ENCODE measurements at places on chromosomes 2 and 18.

GRCh38 chr2:173720306-173720705 is 244.9 kb downstream of the SP3 start:
- DNase-seq, result no peak
- peaks cover 57% of the 10 kb centered on the region for H3K27me3 ChIP-seq
- no peaks in the 10 kb centered on the region for H3K4me1 ChIP-seq
- H3K4me3 ChIP-seq, result no peak overlapping the region
- H3K36me3 ChIP-seq, result peaks cover 2% of the 10 kb centered on the region
- H3K27ac ChIP-seq, result no peak overlapping the region

- DNase-seq, result no peak
- no peak overlapping the region for H3K27ac ChIP-seq
- peaks cover 30% of the 10 kb centered on the region for H3K27me3 ChIP-seq
- H3K4me3 ChIP-seq, result no peak overlapping the region
Observed at GRCh38 chr2:238663586-238663985, 184.3 kb upstream of the TWIST2 start.

DNA sequence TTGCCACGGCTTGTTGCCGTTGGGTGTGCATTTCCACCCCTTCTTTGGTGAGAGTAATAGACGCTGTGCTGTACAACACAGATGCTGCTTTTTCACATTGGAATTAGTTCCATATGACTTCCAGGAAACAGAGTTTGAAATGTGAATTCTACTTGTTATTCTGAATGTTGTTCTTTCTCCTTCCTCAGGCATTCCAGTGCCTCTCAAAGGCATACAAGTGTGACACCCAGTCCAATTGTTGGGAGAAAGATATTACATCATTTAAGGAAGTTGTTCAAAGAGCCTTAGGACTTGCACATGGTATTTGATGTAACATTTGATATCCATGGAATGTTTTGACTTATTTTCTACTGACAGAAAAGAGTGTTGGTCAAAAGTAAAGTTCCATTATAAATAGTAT is 134.4 kb upstream of the LTBP1 start:
- DNase-seq, result no peak
- H3K36me3 ChIP-seq, result peaks cover 19% of the 10 kb centered on the region
- no peak overlapping the region for H3K4me3 ChIP-seq
- H3K27me3 ChIP-seq, result no peaks in the 10 kb centered on the region
- H3K4me1 ChIP-seq, result peaks cover 2% of the 10 kb centered on the region

GRCh38 chr2:238108423-238109183 is 8.5 kb downstream of the ESPNL start:
- no peaks in the 10 kb centered on the region for H3K36me3 ChIP-seq
- DNase-seq, result peak; percentile 2
- peaks cover 4% of the 10 kb centered on the region for H3K4me1 ChIP-seq
- no peak overlapping the region for H3K4me3 ChIP-seq

- no peak for DNase-seq
- no peak overlapping the region for H3K4me3 ChIP-seq
- H3K4me1 ChIP-seq, result no peaks in the 10 kb centered on the region
- no peak overlapping the region for H3K27ac ChIP-seq
- no peaks in the 10 kb centered on the region for H3K27me3 ChIP-seq
Observed at GRCh38 chr18:55269622-55270021, 310.4 kb upstream of the CCDC68 start.

DNA sequence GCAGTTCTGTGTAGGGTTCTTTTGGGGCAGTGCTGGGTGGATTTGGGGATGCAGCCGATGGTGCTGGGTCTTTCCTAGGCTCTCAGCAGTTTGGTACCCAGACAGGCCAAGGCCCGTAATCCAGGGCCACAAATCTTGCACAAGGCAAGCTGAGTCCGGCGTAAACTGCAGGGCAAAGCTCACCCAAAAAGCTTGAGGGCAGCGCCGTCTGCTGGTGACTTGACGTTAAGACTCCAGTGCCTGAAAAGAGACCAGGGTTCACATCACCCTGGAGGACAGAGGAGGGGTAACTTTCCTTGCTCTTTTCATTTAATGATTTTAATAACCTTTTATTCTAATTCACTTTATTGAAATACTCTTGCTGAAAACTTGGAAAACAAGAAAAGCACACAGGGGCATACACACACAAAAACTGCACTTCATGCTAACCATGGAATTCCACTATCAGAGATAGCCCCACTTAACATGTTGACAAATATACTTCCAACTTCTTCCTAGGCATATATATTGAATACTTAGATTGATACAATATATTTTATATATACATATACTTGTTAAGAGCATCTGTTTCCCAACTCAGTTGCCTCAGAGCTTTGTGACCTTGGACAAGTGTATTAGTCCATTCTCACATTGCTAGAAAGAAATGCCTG is 38.9 kb downstream of the CNGA3 start:
- H3K4me1 ChIP-seq, result peaks cover 3% of the 10 kb centered on the region
- DNase-seq, result peak; percentile 43
- peak overlapping the region; percentile 32 for H3K27ac ChIP-seq
- peaks cover 3% of the 10 kb centered on the region for H3K36me3 ChIP-seq
- H3K27me3 ChIP-seq, result peaks cover 43% of the 10 kb centered on the region

GRCh38 chr2:46157966-46158310 is 139.3 kb upstream of the EPAS1 start:
- no peak overlapping the region for H3K4me3 ChIP-seq
- DNase-seq, result no peak
- H3K27me3 ChIP-seq, result no peaks in the 10 kb centered on the region
- peaks cover 16% of the 10 kb centered on the region for H3K36me3 ChIP-seq
- peaks cover 6% of the 10 kb centered on the region for H3K4me1 ChIP-seq

GRCh38 chr18:50170004-50170403 is 24.9 kb downstream of the MYO5B start:
- H3K36me3 ChIP-seq, result no peaks in the 10 kb centered on the region
- DNase-seq, result no peak
- no peak overlapping the region for H3K27ac ChIP-seq
- peaks cover under 1% of the 10 kb centered on the region for H3K4me1 ChIP-seq

DNA sequence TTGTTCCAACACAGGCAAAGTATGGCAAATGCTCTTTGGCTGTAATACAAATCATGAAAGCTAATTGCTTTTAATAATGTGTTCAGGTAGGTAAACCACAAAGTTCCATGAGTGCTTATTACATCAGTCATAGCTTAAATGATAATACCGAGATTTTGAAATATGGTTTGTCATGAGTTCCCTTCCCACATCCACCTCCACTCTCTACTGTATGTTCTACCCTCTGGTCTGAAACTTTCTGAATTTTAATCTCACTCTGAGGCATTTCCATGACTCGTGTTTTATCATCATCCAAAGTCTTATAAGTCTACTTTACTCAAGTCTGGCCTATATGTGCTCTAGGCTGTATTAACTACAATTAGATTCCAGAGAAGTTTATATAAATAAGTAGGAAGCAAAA is 354.8 kb downstream of the AKAIN1 start:
- no peaks in the 10 kb centered on the region for H3K4me1 ChIP-seq
- no peak for DNase-seq
- H3K36me3 ChIP-seq, result no peaks in the 10 kb centered on the region
- H3K27me3 ChIP-seq, result no peaks in the 10 kb centered on the region

DNA sequence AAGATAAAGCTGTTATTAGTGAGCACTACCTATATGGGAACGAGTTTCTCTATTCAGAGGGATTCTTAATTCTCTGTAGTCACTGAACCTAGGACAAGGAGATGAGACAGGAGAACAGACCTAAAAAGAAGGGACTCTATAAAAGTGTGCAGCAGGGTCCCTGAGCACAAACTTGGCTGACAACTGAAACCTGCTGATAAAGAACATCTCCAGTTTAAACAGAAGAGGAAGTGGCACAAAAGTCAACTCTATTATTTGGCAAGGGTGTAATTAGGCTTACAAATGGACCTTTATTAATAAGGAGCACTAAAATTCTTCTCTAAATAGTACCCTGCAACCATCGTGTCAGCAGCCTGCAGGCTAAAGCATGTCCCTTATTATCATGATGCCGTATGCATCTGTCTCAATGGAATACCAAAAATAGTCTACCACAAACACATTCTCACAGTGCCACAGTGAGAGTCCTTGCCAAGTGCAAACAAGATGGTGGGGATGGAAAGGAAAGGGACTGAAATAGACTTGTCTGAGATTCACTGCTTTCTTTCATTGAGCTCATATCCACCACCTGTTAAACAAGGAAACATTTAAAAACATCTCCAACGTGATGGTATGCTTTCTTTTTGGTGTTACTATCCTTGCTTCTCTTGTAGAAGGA is 260.2 kb downstream of the INSIG2 start:
- H3K36me3 ChIP-seq, result peaks cover 2% of the 10 kb centered on the region
- DNase-seq, result no peak
- H3K27me3 ChIP-seq, result peaks cover 33% of the 10 kb centered on the region
- no peaks in the 10 kb centered on the region for H3K4me1 ChIP-seq

GRCh38 chr2:191478799-191479679 is 198.9 kb upstream of the NABP1 start:
- no peak overlapping the region for H3K27ac ChIP-seq
- no peaks in the 10 kb centered on the region for H3K27me3 ChIP-seq
- no peak overlapping the region for H3K4me3 ChIP-seq
- no peak for DNase-seq
- no peaks in the 10 kb centered on the region for H3K36me3 ChIP-seq
- no peaks in the 10 kb centered on the region for H3K4me1 ChIP-seq

DNA sequence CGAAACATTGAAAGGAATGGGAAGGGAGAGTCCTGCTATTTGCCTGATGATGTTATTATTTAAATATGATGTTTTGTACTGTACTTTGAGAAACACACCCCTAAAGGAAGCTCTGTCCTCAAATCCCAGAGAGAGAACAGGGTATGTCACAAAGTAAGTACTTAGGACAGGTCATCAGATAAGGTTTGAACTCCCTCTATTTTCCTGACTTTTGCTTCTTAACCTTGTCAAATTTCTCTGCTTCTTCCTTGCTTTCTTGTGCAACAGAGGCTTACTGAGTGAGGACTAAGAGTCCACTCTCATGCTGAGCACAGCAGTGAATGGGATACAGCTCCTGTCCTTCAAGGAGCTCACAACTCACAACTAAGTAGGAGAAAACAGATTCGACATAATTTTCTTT is 3.7 kb downstream of the DGUOK start:
- H3K36me3 ChIP-seq, result peaks cover 14% of the 10 kb centered on the region
- DNase-seq, result no peak
- no peaks in the 10 kb centered on the region for H3K27me3 ChIP-seq
- peak overlapping the region; percentile 97 for H3K27ac ChIP-seq
- H3K4me3 ChIP-seq, result no peak overlapping the region

- no peak for DNase-seq
- no peaks in the 10 kb centered on the region for H3K4me1 ChIP-seq
- H3K4me3 ChIP-seq, result no peak overlapping the region
- H3K27ac ChIP-seq, result no peak overlapping the region
Observed at GRCh38 chr18:42617221-42617620, 498.3 kb downstream of the RIT2 start.

- DNase-seq, result no peak
- peaks cover under 1% of the 10 kb centered on the region for H3K36me3 ChIP-seq
- no peaks in the 10 kb centered on the region for H3K4me1 ChIP-seq
- H3K4me3 ChIP-seq, result no peak overlapping the region
- no peak overlapping the region for H3K27ac ChIP-seq
- peaks cover 11% of the 10 kb centered on the region for H3K27me3 ChIP-seq
Observed at GRCh38 chr2:202136526-202136925, 63.5 kb downstream of the KIAA2012 start.

GRCh38 chr2:15765686-15766302 is 174.1 kb downstream of the DDX1 start:
- H3K4me1 ChIP-seq, result no peaks in the 10 kb centered on the region
- no peak for DNase-seq
- H3K4me3 ChIP-seq, result no peak overlapping the region

DNA sequence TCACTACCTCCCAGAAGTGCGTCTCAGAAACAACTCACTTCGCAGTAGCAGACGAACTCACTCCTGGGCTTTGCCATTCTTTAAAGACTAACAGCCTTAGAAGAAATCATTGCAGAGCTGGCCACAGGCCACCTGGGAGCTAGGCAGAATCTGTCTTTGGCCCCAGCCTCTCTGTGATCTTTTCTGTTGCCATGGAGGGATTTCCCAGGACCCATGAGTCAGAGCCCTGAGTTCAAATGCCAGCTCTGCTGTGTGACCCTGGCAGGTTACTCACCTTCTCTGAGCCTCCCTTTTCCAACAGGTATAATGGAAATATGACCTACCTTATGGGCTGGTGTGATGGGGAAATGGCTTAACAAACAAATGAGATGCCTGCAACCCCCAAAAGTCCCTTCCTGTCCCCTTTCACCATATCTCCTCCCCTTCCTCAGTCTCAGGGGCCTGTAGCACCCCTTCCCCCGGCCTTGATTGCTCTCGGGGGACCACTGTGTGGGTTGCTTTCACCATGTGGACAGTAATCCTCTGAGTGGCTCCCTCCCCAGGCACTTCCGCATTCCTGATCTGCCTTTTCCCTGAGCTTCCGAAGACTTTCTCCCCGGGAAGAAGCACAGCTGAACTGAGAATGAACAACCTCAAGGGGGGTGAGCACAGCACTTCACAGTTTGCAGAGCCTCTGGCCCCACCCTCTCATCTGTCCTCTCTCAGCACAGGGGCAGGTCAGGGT is 34.0 kb upstream of the SLC66A3 start:
- no peak for DNase-seq
- H3K27me3 ChIP-seq, result no peaks in the 10 kb centered on the region
- no peak overlapping the region for H3K27ac ChIP-seq
- H3K4me1 ChIP-seq, result peaks cover 4% of the 10 kb centered on the region
- no peaks in the 10 kb centered on the region for H3K36me3 ChIP-seq

- H3K4me3 ChIP-seq, result peak overlapping the region; percentile 93
- H3K27ac ChIP-seq, result peak overlapping the region; percentile 97
- no peaks in the 10 kb centered on the region for H3K27me3 ChIP-seq
Observed at GRCh38 chr2:30267161-30267975, 36.0 kb downstream of the LBH start.

- DNase-seq, result no peak
- no peak overlapping the region for H3K4me3 ChIP-seq
- no peak overlapping the region for H3K27ac ChIP-seq
- no peaks in the 10 kb centered on the region for H3K4me1 ChIP-seq
Observed at GRCh38 chr2:132419235-132419634, 2.6 kb downstream of the GPR39 start.

- H3K27ac ChIP-seq, result peak overlapping the region; percentile 93
- H3K36me3 ChIP-seq, result peaks cover 5% of the 10 kb centered on the region
- H3K4me1 ChIP-seq, result peaks cover 18% of the 10 kb centered on the region
- no peaks in the 10 kb centered on the region for H3K27me3 ChIP-seq
- H3K4me3 ChIP-seq, result peak overlapping the region; percentile 83
Observed at GRCh38 chr2:43228756-43229659, 2.6 kb upstream of the ZFP36L2 start.

- H3K27me3 ChIP-seq, result peaks cover 10% of the 10 kb centered on the region
- no peak for DNase-seq
- no peaks in the 10 kb centered on the region for H3K4me1 ChIP-seq
- no peaks in the 10 kb centered on the region for H3K36me3 ChIP-seq
Observed at GRCh38 chr18:8455661-8456614, 153.3 kb upstream of the RAB12 start.

- H3K27me3 ChIP-seq, result no peaks in the 10 kb centered on the region
- H3K36me3 ChIP-seq, result no peaks in the 10 kb centered on the region
- no peak for DNase-seq
- H3K4me3 ChIP-seq, result no peak overlapping the region
Observed at GRCh38 chr2:82089518-82089917, 1785.0 kb upstream of the LRRTM1 start.

- H3K27ac ChIP-seq, result peak overlapping the region; percentile 60
- no peaks in the 10 kb centered on the region for H3K27me3 ChIP-seq
- DNase-seq, result no peak
- H3K4me3 ChIP-seq, result no peak overlapping the region
Observed at GRCh38 chr2:171107803-171108202, 52.9 kb downstream of the TLK1 start.

- no peaks in the 10 kb centered on the region for H3K4me1 ChIP-seq
- H3K27me3 ChIP-seq, result no peaks in the 10 kb centered on the region
- no peak overlapping the region for H3K27ac ChIP-seq
- H3K36me3 ChIP-seq, result peaks cover 2% of the 10 kb centered on the region
Observed at GRCh38 chr18:22594155-22594690, 176.5 kb upstream of the CTAGE1 start.

- peak overlapping the region; percentile 93 for H3K27ac ChIP-seq
- no peak overlapping the region for H3K4me3 ChIP-seq
- peaks cover 40% of the 10 kb centered on the region for H3K4me1 ChIP-seq
- DNase-seq, result no peak
Observed at GRCh38 chr2:191635333-191636234, 42.4 kb upstream of the NABP1 start.

Measured in T-helper 17 cell (primary cell).